A673 (cell line): ENCODE measurements at places on chromosomes 5 and 9. TPM values are rescaled to one million over a fixed set of nuclear protein-coding genes. Genes with fewer than 3 reads are reported as not detected.
A peak's percentile ranks its signal among the peaks of the same experiment; 100 is the strongest.

GRCh38 chr5:179375236-179375685 lies 30.0 kb upstream of the ADAMTS2 start:
- no peak overlapping the region for H3K4me3 ChIP-seq
- no peaks in the 10 kb centered on the region for H3K27me3 ChIP-seq
- no peaks in the 10 kb centered on the region for H3K4me1 ChIP-seq
- no peaks in the 10 kb centered on the region for H3K36me3 ChIP-seq
- DNase-seq = no peak

GRCh38 chr5:158020555-158021418 lies 161.8 kb upstream of the CLINT1 start:
- DNase-seq = no peak
- H3K4me3 ChIP-seq = no peak overlapping the region
- H3K36me3 ChIP-seq = no peaks in the 10 kb centered on the region
- H3K4me1 ChIP-seq = no peaks in the 10 kb centered on the region
- H3K27me3 ChIP-seq = no peaks in the 10 kb centered on the region
- no peak overlapping the region for H3K27ac ChIP-seq

DNA sequence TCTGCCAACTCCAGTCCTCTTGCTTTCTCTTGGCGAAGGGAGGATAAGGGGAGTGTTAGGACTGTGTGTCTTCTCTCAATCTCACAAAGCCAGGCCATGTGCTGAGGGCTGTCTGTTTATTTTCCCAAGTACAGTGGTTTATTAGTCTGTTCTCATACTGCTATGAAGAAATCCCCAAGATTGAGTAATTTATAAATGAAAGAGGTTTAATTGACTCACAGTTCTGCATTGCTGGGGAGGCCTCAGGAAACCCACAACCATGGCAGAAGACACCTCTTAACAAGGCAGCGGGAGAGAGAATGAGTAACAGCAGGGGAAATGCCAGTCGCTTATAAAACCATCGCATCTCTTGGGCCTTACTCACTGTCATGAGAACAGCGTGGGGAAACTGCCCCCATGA lies 36.2 kb upstream of the CKS2 start:
- no peaks in the 10 kb centered on the region for H3K27me3 ChIP-seq
- H3K4me3 ChIP-seq = no peak overlapping the region
- no peaks in the 10 kb centered on the region for H3K4me1 ChIP-seq
- H3K27ac ChIP-seq = no peak overlapping the region
- DNase-seq = no peak

- no peaks in the 10 kb centered on the region for H3K36me3 ChIP-seq
- H3K27ac ChIP-seq = no peak overlapping the region
- H3K4me1 ChIP-seq = peaks cover 6% of the 10 kb centered on the region
- DNase-seq = no peak
- no peaks in the 10 kb centered on the region for H3K27me3 ChIP-seq
Measured at GRCh38 chr5:66851306-66851705, 255.1 kb downstream of the MAST4 start.

DNA sequence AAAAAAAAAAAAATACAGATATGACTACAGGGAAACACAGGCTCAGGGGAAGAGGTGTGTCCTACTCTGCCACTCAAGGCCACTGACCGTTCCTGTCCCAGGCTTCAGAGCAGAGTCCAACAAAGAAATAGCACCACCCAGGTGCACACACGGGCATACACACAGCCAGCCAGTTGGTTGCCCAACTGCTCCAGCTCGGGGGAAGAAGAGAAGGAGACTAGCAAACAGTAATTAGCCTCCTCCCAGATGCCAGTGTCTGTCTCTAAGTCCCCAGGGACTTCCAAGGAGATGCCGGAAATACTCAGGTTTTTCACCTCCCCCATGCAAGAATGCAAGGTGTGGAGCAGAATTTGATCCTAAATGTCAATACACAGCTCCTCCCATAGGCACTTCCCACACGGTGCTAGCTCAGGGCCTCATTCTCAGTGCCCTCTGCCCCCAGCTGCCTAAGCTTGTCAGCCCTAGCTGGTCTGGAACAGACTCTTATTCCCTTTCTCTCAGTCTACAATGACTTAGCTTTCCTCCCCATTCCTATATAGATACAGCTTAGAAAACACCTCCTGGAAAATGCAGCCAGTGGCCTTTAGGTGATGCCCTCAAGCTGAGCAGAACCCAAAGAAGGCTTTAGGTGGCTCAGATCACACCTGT lies 1.7 kb downstream of the MYORG start:
- no peaks in the 10 kb centered on the region for H3K36me3 ChIP-seq
- no peaks in the 10 kb centered on the region for H3K27me3 ChIP-seq
- peak; percentile 64 for DNase-seq
- peaks cover 19% of the 10 kb centered on the region for H3K4me1 ChIP-seq
- peak overlapping the region; percentile 33 for H3K27ac ChIP-seq

The SPINK5 gene
- total RNA-seq = not detected in 2 replicates
